CD4-positive, alpha-beta T cell treated with Interleukin-17A for 1 hour (primary cell): ENCODE measurements at places on chromosomes 3 and 15.

DNA sequence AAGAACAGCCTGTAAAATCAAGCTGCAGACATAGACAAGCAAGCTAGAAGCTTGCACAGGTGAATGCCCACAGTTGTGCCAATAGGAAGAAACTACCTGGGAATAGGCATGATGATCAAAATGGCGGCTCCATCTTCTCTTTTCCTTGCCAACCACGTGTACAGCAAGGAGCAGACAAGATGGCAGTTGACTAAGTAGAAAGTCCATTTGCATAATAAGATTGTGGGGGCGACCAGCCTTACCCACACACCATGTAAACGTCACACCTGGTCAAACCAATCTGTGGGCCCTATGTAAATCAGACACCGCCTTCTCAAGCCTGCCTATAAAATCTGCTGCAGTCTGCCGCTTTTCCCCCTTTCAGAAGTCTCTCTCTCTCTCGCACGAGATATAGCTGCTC is 25.1 kb upstream of the ANKRD34C start:
- DNase-seq = no peak

DNA sequence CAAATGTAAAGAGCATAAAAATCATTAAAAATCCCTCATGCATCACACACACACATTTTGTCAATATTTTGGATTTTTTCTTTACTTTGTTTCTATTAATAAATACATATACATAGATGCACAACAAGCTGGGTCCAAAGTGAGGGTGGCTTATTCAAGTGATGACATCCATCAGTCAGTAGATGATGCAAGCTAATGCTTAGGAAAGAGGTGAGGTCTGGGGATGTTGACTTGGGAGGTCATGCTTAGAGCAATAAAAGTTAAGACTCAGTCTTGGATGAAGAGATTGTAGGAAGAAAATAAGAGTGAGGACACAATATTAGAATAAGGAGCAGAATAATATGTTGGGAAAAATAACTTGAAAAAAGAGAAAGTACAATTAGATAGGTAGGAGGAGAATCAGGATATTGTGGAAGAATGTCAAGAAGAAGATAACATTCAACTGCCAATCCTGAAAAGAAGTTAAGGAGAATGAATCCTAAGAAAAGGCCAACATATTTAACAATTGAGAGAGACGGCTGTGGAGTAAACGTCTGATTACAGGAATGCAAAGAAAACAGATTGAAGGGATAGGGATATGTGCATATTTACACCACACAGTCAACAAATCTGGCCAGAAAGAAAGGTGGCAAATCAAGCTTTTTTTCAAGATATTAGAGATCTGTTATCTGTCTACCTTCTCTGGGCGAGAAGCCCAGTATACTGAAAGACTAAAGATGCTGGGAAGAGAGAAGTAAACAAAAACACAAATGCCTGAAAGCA is 111.0 kb upstream of the TJP1 start:
- no peak for DNase-seq

GRCh38 chr3:170585937-170586310 is at the start of gene SLC7A14:
Gene SLC7A14 (minus strand): TSS chr3:170586075. CDS start chr3:170526936, 59,139 bp downstream.
- no peak for DNase-seq

DNA sequence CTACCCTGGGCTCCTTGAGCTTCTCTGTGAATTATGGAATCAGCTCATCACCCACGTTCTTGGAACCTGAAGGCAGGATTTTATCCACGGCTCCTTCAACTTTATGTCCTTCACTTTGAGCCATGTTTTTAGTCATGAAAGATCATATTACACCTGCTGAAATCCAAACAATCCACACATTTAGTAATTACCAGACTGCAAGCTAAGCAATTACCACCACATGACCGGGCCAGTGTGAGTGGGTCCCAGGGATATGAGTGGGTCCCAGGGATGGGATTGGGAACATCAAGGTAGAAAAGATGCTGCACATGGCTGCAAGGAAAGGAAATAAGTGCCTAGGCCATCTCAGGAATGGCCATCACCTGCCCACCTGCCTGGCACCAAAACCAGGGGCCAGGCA is 140.3 kb upstream of the IQSEC1 start:
- DNase-seq = no peak

DNA sequence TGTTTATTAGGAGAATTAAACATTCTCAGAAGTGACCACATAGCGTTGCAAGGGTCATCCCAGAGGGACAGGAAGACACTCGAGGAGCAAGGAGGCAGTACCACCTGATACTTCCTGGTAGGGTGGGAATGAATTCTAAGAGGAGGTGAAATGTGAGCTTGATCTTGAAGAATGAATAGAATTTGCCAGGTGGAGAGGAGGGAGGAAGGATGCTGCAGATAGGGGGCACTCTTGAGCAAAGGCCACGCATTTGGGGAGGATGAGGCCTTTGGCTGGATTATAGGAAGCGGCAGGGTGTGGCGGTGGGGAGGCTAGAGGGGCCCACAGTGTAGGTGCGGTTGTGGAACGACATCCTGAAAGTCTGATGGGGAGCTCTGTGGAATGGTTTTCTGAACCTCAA is 33.5 kb downstream of the CHCHD6 start:
- no peak for DNase-seq

- DNase-seq = no peak
Measured at GRCh38 chr3:50603261-50604109, 8.1 kb downstream of the CISH start.

DNA sequence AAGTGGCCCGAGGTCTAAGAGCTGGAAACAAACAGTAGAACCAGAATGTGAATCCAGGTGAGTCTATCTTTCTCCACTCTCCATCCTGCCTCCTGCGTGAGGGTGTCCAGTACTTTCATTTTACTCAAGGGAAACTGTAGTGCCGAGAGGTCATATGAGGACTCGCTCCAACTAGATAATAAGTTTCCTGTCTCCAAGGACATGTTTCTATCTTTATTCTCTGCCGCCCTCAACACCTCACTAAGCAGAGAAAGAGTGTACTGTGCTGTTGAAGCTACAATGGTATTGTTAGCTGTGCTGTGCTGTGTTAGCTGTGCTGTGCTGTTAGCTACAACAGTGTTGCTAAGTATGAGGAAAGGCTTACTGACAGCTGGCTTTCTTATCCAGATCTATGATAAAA is 137.9 kb upstream of the COL8A1 start:
- DNase-seq = no peak

DNA sequence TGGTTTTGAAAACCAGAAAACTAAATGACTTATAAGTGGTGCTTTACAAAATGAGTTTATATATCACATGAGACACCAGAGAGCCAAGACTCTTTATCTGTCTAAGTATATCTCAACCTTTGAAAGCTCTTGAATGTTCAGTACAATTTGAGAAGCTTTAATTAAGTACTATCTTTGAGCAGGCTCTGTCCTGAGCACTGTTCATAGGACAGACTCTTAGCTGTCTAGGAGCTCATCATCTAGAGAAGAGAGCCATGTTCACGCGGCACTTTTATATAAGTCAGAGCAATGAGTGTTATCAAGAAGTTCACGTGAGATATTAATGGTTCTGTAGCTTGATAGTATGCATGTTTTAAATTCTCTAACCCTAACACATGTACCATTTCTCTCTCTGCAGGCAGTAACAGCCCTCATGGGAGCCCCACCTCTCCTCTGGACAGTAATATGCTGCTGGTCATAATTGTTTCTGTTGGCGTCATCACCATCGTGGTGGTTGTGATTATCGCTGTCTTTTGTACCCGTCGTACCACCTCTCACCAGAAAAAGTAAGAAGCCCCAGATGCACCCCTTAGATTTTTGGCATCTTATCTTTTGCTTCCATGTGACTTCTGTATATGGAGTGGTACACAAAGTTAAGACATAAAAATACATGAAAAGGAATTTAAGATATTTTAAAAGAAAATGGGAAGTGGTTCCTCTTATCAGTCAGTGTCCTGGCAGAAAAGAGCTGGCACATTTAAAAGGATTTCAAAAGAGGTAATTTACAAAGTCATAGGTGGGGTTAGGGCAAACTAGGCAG is 86.0 kb downstream of the HCN4 start:
- no peak for DNase-seq

DNA sequence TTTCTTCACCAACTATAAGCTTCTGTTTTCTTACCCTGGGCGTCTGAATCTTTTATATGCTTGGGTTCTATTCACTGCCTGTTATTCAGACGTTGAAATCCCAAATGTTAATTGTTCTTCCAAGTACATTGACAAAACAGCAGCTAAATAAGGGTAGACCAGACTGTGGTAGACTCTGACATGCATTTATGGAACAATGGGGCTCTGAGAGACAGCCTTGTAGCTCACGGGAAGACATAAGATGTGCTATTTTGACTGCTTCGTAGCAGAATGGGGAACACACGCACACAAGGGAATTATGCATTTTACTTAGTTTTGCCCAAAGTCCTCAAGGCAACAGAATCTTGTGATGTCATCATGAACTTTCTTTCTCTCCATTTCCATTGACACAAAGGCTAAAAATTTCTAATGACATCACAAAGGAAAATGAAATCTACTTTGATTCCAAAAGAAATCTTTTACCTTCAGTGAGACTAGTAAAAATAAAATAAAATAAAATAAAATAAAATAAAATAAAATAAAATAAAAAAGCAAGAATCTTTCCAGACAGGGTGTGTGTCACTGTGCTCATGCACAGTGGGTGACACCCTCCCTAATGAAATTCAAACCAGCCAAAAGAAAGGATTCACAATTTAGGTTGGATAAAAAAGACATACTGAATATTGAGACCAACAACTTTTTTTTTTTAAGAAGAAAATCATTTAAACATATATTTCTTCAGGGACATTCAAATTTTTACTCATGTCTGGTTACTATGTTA is 346.6 kb downstream of the ZBTB20 start:
- DNase-seq = no peak

GRCh38 chr3:10753964-10754363 is 62.1 kb upstream of the SLC6A11 start:
- peak; percentile 4 for DNase-seq

DNA sequence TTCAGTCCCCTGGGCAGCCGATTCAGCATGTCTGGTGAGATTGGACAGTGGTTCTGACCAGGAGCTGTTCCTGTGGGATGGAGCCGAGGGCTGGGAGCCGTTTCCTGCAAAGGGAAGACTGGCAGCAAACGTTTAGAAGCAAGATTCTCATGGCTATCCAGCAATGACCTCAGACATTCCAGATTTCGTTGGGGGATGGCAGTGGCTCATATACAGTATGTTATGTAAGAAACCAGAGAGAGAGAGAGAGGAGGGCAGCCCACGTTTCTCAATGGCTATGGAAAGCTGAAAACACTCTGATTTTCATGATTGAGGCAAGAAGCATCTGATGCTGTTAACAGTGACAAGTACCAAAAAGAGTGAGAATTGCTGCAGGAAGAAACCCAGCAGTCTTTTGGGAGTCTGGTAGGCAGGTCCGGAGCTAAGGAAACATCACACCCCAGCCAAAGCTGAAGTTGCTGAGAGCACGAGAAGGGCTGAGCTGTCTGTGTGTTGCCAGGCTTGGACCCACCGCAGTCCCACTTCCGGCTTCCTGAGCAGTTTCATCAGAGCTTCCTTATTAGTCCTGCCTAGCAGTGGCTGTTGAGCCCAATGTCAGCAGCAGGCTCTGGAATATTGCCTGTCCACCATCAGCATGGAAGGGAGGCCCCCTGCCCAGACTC is 25.6 kb upstream of the VPS8 start:
- DNase-seq = no peak

- DNase-seq = no peak
Measured at GRCh38 chr3:139552632-139553365, 13.3 kb upstream of the RBP1 start.
